ENCODE measurements at places on chromosomes 5 and 9.

DNA sequence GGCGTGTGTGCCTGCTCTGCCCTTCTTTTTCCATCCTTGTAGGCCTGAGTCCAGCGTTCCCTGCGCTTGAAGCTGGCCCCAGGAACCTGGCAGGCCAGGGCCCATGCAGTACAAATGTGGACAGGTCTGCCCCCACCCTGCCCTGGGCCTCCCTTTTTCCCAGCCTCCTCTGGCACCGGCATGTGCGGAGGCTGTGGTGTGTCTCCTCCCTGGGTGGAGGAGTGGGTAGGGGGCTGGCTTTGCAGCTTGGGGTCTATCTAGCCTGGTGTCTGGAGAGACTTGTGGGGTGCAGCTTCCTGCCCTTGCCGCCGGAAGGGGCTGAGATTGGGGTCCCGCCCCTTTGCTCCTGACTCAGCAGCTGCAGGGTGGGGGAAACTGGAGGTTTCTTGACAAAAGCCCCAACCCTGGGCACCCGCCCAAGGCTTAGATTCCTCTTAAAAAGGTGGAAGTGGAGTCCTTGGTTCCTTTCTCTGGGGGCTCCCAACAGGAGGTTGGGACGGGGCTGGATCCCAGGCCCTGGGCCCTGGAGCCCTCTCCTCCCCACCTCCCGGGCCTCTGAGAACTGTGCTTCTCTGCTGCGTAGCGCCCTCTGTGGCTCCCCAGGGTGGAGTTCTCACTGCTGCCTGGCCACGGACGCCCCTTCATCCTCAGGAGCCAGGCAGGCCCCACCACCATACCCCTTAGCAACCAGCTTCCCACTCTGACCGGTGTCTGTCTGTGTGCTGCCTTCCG is 18.0 kb downstream of the RXRA start:
- DNase-seq: no peak

GRCh38 chr5:16931334-16932110 is 4.6 kb downstream of the MYO10 start:
- DNase-seq: peak; percentile 93

- no peak for DNase-seq
These were observed 362.0 kb upstream of the CDH10 start for GRCh38 chr5:25006734-25007133.

- no peak for DNase-seq
These were observed 40.9 kb upstream of the BNIP1 start for GRCh38 chr5:173103411-173103810.

GRCh38 chr5:149018909-149019443 is 43.9 kb downstream of the SH3TC2 start:
- no peak for DNase-seq

DNA sequence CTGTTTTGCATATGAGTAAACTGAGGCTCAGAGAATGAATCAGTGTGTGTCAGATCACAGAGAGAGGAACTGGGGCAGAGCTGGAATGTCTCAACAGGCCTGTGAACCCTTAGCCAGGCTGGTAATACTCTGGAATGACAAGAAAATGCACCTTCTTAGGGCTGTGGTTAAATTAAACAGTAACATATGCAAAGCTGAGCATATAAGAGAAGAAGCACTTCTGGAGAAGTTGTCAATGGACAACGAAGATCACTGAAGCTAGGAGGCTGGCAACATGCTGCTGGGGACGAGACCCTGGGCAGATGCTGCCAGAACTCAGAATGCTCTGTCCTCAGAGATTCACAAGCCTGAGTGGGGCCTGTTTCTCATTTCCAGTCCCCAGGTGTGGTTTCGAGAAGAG is 64.6 kb upstream of the EPB41L4B start:
- no peak for DNase-seq
